ENCODE measurements at places on chromosomes 4 and X. TPM values are rescaled to one million over a fixed set of nuclear protein-coding genes. Genes with fewer than 3 reads are reported as not detected.

Gene SHROOM3
- 21.4 TPM for total RNA-seq

DNA sequence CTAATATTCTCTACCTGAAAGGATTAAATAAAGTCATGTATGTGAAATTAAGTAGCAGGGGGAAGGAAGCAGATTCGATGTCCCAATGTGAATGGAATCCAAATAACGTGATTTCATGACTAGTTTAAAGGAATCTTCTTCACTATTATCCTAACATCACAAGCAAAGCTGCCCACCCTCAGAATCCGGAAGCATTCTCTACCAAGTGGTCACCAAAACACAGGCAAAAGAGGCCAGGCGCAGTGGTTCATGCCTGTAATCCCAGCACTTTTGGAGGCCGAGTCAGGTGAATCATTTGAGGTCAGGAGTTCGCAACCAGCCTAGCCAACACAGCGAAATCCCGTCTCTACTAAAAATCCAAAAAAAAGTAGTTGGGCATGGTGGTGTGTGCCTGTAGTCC is 212.9 kb downstream of the LDB2 start:
- H3K36me3 ChIP-seq = no peaks in the 10 kb centered on the region
- H3K27ac ChIP-seq = no peak overlapping the region

DNA sequence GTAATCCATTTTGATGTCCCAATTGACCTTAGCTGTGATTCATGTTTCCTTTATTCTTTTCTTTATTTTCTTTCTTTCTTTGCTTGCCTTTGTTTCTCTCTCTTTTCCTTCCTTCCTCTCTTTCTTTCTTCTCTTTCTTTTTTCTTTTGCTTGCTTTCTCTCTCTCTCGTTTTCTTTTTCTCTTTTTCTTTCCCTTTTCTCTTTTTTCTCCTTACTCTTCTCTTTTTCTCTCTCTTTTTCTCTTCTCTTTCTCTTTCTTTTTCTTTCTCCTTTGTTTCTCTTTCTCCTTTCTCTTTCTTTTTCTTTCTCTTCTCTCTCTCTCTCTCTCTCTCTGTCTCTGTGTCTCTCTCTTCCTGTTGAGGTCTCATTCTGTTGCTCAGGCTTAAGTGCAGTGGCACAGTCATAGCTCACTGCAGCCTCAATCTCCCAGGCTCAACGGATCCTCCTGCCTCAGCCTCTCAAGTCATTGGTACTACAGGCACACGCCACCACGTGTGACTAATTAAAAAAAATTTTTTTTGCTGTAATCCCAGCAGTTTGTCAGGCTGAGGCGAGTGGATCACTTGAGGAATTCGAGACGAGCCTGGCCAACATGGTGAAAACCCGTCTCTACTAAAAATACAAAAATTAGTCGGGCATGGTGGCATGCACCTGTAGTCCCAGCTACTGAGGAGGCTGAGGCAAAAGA is 8.0 kb upstream of the DHRSX start:
- no peak overlapping the region for H3K27ac ChIP-seq
- DNase-seq = no peak
- no peaks in the 10 kb centered on the region for H3K36me3 ChIP-seq
- H3K4me3 ChIP-seq = no peak overlapping the region
- no peaks in the 10 kb centered on the region for H3K4me1 ChIP-seq

Gene HHIP
- 11.5 TPM for total RNA-seq

GRCh38 chr4:95761871-95762270 is 78.0 kb upstream of the PDHA2 start:
- H3K27me3 ChIP-seq = no peaks in the 10 kb centered on the region
- no peaks in the 10 kb centered on the region for H3K36me3 ChIP-seq
- H3K4me3 ChIP-seq = no peak overlapping the region
- DNase-seq = no peak
- no peak overlapping the region for H3K27ac ChIP-seq
- no peaks in the 10 kb centered on the region for H3K4me1 ChIP-seq

- H3K4me1 ChIP-seq = no peaks in the 10 kb centered on the region
- H3K36me3 ChIP-seq = no peaks in the 10 kb centered on the region
- no peak for DNase-seq
- H3K4me3 ChIP-seq = no peak overlapping the region
Observed at GRCh38 chr4:130851932-130852331, 1756.0 kb downstream of the C4orf33 start.

GRCh38 chr4:5905714-5906113 is 12.8 kb upstream of the CRMP1 start:
- H3K4me1 ChIP-seq = peaks cover 6% of the 10 kb centered on the region
- H3K36me3 ChIP-seq = peaks cover 3% of the 10 kb centered on the region
- H3K27ac ChIP-seq = no peak overlapping the region

GRCh38 chrX:134236626-134237614 is at the start of gene CCDC160:
Gene CCDC160 (plus strand): TSS chrX:134237182. CDS start chrX:134244801, 7,619 bp downstream.
- H3K4me3 ChIP-seq = peak within 1 kb of the TSS; percentile 41
- peaks cover 4% of the 10 kb centered on the region for H3K4me1 ChIP-seq
- peaks cover 3% of the 10 kb centered on the region for H3K27me3 ChIP-seq
- no peaks in the 10 kb centered on the region for H3K36me3 ChIP-seq

DNA sequence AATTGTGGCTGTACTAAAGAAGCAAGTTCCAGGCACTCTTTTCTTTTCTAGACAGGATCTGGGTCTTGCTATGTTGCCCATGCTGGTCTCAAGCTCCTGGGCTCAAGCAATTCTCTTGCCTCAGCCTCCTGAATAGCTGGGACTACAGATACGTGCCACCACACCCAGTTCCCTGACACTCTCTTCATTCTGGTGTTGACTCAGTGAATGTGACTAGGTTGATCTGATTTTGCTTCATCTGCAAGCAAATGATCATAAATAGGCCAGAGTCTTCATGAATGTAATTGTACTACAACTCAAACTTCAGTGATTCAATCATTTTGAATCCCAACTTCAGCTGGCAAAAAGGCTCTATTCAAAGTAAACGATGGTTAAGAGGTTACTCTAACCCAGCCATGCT is 78.5 kb downstream of the APBB2 start:
- no peak overlapping the region for H3K4me3 ChIP-seq
- no peaks in the 10 kb centered on the region for H3K4me1 ChIP-seq
- H3K36me3 ChIP-seq = no peaks in the 10 kb centered on the region
- no peaks in the 10 kb centered on the region for H3K27me3 ChIP-seq

DNA sequence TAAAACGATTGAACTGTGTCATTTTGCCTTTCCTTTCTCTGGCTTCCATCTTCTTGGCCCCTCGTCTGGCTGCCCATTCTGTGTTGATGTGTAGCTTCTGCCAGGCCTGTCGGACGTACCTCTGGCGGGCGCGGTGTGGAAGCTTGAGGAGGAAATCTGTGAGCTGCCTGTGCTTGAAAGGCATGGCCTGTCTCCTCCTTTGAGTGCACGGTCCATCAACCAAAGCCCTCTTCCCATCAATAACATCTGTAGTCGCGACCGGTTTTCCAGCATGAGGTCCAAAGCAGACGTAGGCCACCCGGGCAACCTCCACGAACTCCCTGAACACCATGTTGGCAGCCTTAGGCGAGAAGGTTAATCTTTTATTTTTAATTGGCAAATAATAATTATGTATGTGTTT is 202.7 kb downstream of the CRLF2 start:
- DNase-seq = no peak
- H3K4me3 ChIP-seq = no peak overlapping the region
- no peaks in the 10 kb centered on the region for H3K36me3 ChIP-seq

DNA sequence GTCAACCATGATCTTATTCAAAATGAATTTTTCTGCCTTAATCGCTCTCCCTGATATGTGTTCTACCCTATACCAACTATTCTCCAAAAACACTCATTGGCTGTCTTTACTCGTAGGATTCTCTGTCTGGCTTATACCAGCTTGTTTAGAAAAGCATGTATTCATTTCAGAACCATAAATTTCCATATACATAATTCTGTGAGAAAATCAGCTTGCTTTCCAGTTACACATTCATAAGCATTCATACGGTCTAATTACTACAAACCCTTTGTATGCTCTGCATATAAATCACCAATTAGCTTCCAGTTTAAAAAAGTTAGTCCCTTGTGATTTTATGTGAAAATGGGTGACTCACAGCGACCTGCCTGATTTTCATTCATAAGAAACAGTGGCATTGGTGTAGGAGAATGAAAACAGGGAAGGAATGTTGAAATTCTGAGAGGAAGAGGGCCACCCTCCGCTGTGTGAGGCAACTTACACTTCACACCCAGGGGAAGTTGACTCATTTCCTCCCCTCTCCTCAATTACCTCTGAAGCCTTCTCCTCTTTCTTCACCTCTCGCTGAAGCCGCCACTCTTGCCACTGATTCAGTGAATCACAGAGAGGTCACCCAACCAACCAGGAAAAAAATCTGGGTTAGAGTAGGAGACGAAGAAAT is 63.3 kb downstream of the MEPE start:
- H3K4me3 ChIP-seq = no peak overlapping the region
- H3K36me3 ChIP-seq = no peaks in the 10 kb centered on the region
- H3K27ac ChIP-seq = no peak overlapping the region
- H3K27me3 ChIP-seq = no peaks in the 10 kb centered on the region
- no peaks in the 10 kb centered on the region for H3K4me1 ChIP-seq

DNA sequence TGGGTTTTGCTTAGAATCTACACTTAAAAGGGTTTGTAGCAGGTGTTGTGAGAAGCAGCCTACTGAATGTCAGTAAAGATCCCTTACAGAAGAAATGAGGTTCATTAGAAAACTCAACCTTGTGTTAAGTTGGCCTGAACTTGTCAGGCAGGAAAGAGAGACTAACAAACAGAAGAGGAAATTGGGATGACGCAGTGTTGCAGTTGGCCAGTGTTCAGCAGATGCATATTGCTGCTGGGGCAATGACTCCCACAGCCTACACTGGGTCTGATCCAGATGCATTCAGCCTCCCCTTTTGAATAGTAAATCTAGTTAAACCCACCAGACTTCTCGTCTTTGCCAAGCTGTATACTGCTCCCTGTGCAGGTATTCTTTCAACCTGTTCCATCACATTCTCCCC is 409.4 kb downstream of the UBE2NL start:
- no peaks in the 10 kb centered on the region for H3K27me3 ChIP-seq
- H3K4me1 ChIP-seq = no peaks in the 10 kb centered on the region
- no peak overlapping the region for H3K4me3 ChIP-seq
- DNase-seq = no peak
- H3K27ac ChIP-seq = no peak overlapping the region

DNA sequence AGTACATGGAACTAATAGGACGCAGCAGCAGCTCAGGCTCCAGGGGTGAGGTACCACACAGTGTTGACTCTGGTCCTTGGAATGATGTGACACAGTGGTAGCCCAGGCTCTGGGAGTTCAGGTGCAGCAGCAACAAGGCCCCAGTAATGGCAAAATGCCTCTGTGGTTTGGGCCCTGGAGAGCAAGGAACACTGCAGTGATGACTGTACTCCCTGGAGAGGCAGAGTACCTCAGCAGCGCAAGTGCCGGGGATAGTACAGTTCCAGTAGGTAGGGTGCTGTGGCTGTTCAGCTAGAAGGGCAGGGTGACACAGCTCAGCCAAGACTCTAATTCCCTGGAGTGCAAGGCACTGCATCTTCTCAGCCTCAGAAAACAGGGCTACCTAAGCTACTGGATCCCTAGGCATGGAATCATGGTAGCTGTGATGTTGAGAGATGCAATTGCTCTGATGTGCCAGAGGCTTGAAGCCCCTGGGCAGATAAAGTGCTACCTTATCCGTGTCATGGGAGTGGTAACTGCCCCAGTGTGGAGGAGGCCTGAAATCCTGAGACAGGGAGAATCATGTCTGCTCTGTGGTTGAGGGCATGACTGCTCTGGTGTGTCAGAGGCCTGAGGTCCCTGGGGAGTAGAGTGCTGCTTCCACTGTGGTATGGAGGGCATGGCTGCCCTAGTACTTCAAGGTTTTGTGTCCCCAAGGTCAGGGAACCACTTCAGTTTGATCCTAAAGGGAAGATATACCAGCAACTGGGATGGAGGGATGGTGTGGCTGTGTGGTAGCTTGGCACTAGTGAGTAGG is 55.2 kb downstream of the AREG start:
- H3K27me3 ChIP-seq = no peaks in the 10 kb centered on the region
- no peak overlapping the region for H3K4me3 ChIP-seq
- no peak overlapping the region for H3K27ac ChIP-seq
- no peak for DNase-seq

- no peak for DNase-seq
- no peak overlapping the region for H3K27ac ChIP-seq
- peaks cover 2% of the 10 kb centered on the region for H3K36me3 ChIP-seq
- no peaks in the 10 kb centered on the region for H3K4me1 ChIP-seq
Observed at GRCh38 chr4:78528327-78528726, 23.2 kb upstream of the ANXA3 start.

DNA sequence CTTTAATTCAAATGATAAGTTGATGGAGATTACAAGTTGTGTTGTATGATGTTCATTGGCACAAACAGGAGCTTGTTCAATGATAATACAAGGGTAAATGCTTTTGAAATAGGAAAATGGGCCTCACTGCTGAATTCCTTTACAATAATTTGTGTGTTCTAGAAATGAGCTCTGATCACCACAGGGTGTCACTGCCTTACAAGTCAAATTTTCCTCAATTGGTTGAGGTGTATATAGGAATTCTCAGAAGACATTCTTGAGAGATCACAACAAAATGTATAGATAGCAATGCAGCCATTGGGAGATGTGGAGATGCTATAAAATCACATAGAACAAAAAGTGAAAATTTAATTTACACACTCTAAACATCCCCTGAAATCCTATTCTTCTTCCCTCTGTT is 49.6 kb downstream of the KLF8 start:
- no peaks in the 10 kb centered on the region for H3K4me1 ChIP-seq
- H3K27ac ChIP-seq = no peak overlapping the region
- no peaks in the 10 kb centered on the region for H3K27me3 ChIP-seq
- DNase-seq = peak; percentile 6
- H3K4me3 ChIP-seq = no peak overlapping the region
- H3K36me3 ChIP-seq = no peaks in the 10 kb centered on the region

- no peaks in the 10 kb centered on the region for H3K4me1 ChIP-seq
- H3K36me3 ChIP-seq = no peaks in the 10 kb centered on the region
- no peak overlapping the region for H3K4me3 ChIP-seq
- no peak for DNase-seq
- H3K27ac ChIP-seq = no peak overlapping the region
Observed at GRCh38 chrX:101462892-101463291, 22.4 kb upstream of the ARMCX4 start.

DNA sequence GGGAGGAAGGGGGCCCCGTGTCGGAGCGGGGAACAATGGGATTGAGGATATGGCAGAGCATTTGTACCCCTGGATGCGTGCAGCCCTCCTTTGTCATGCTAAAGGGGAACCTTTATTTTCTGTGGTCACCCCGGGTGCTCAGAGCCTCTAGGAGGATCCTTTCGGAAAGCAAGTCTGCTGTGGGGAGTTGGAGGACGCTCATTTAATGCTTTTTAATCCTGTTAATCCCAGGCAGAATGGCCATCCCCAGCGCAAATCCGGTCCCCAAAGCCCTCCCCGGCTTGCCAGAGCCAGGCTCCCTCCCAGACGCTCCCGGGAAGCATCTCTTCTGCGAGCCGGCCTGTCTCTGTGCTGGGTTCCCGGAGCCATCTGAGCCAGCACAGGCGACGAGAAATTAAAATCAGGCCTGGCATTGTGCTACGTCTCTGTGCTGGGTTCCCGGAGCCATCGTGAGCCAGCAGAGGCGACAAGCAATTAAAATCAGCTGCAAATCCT is 113.2 kb upstream of the PPP2R3B start:
- no peak overlapping the region for H3K4me3 ChIP-seq
- no peak for DNase-seq
- H3K36me3 ChIP-seq = no peaks in the 10 kb centered on the region
- H3K27ac ChIP-seq = no peak overlapping the region
- H3K4me1 ChIP-seq = peaks cover 8% of the 10 kb centered on the region
- H3K27me3 ChIP-seq = peaks cover 24% of the 10 kb centered on the region

GRCh38 chrX:112784692-112785091 is 55.9 kb downstream of the AMOT start:
- DNase-seq = no peak
- no peak overlapping the region for H3K27ac ChIP-seq
- H3K27me3 ChIP-seq = peaks cover 11% of the 10 kb centered on the region
- no peak overlapping the region for H3K4me3 ChIP-seq
- H3K4me1 ChIP-seq = peaks cover 2% of the 10 kb centered on the region
- H3K36me3 ChIP-seq = peaks cover 5% of the 10 kb centered on the region

GRCh38 chr4:4395849-4396627 is 9.1 kb downstream of the NSG1 start:
- peak overlapping the region; percentile 69 for H3K27ac ChIP-seq
- DNase-seq = peak; percentile 93
- no peaks in the 10 kb centered on the region for H3K27me3 ChIP-seq

Data from spinal cord (tissue), 10 donors.